ENCODE measurements at places on chromosomes 6 and 20. TPM values are rescaled to one million over a fixed set of nuclear protein-coding genes. Genes with fewer than 3 reads are reported as not detected.

DNA sequence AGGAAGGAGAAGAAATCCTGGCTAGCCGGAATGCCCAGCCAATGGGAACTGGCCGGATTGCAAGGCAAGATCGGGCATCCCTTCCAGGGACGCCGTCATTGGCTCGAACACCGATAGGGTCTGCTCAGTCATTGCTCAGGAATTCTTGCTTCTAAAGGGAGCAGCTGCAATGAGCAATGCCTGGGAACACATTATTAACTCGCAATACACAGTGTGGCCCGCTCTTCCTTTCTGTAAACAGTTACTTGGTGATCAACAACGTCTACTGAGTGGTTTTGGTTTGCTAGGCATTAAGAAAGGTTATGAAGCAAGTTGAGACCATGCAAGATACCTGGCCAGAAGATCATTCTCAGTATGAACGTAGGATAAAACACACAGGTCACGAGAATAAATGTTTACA lies 165.4 kb upstream of the CITED2 start:
- peak; percentile 77 for DNase-seq

Gene OR2B6
- not detected for polyA plus RNA-seq

Gene TCF19
- 13.6 TPM for polyA plus RNA-seq

Gene HEY2
- polyA plus RNA-seq: 16.4 TPM

Gene DEFB124
- 1.4 TPM for polyA plus RNA-seq

GRCh38 chr6:116221911-116222310 lies 32.0 kb downstream of the TSPYL4 start:
- DNase-seq: no peak

Gene FAM83B
- 3.8 TPM for polyA plus RNA-seq

GRCh38 chr20:5488823-5489222 lies 172.1 kb upstream of the PROKR2 start:
- no peak for DNase-seq

GRCh38 chr20:3857405-3857804 lies 10.8 kb downstream of the MAVS start:
- DNase-seq: no peak
